ENCODE measurements at places on chromosomes 5 and 9.

DNA sequence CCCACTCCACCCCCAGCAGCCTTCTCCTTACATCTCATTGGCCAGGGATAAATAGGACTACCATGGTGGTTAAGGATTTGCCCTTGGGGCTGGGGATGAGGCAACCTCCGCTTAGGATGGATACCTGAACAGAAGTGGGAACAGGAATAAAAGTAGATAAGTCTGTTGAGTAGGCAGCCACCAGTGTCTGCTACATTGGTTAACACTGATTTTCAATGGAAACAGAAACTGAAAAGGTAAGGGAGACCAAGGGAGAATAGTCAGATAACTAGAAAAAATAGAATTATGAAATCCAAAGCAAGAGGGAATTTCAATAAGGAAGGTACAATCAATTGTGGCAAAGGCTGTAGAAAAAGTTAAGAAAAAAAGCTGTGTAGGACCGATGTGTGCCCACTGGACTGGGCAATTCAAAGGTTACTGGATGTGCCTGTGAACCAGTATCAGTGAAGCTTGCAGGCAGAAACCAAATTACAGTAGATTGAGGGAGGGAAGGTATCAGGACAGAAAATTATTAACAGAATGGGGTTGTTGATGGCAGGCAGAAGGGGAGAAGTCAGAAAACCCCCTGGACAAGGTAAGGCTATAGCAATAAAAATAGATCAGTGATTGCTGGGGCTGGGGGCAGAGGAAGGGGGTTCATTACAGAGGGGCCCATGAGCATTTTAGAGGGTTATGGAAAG lies 48.7 kb downstream of the DNAJC21 start:
- no peak for DNase-seq

DNA sequence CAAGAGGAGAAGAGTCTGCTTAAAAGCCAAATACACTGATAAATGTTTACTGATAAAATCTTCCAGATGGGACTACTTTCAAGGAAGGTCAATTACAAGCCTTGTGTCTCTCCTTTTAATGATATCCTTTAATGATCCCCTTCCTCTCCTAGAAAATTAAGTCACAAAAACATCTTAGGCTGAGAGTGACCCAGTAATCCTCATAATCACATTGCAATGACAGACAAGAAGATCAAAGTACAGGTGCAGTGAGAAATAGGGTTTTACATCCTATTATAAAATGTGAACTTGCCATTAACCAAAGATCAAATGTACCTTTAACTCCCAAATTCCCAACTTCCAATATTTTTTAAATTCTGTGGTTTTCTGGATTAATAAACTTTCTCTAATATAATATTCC lies 514.8 kb downstream of the RAB3C start:
- DNase-seq = no peak

DNA sequence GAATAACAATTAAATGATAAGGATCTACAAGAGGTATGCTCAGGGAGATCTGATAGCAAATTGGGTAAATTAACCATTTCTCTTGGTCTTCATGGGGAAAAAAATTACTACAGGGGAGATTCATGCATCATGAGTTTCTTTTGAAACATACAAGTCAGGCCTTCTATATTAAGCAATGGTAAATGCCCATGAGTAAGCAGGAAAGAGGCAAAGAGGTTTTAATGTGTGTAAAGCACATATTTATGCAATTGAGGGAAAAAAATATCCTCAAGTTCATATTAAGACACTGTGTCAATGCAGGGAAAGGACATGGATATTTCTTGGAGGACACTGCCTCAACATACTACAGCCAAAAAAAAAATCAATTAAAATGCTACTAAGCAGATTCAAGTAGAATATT lies 73.4 kb upstream of the NR4A3 start:
- no peak for DNase-seq

DNA sequence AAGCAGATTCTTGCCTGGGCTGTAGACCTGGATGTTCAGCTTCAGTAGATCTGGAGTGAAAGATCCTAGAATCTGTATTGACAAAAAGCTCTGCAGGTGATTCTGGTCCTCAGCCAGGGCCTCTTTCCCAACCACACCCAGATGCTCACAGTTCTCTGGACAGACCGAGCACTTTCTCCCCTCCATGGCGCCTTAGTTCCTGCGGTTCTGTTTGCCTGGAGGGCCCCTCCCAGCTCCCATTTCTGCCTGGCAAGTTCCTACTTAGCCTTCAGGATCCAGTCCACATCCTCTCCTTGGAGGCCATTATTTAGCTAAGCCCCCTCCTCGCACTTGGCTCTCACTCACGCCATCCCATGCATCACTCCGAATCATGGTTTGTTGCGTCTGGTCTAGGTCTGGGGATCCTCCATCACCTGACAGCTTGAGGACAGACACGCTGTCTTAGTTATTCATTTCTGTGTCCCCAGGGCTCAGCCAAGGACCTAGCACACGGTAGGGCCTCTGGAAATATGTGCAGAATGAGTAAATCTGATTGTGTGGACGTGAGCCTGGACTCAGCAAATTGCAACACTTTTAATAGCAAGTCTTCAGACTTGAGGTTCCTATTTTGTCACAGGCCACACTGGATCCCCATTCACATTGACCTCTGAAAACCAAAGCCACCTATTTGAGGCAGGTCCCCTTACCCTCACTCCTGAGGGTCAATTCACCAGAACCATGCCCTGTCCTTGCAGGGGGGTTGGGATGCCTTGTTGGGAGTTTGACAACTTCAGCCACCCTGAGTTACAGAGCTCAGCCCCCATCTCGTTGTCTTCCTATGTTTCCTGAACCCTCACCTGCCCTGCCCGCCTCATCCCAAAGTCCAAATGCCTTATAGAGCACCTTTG lies 50.7 kb downstream of the COL15A1 start:
- no peak for DNase-seq

DNA sequence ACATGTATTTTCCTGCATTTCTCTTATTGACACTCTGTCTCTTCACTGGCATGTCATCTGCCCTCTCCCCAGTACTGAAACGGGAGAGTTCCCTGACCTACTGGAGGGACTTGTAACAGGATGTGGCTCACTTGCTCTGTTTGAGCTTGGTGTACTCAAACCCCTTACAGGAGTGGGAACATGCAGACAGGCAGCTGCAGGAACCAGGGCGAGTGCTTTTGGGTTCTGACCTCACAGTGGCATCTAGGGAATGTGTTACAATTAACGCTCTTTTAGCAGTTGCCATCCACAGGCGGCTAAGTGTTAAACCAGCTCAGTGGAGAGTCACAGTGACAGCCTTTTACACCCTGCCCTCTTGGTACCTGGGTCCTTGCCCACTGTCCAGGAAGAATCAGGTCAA lies 300.3 kb upstream of the GRAMD2B start:
- no peak for DNase-seq

- peak; percentile 42 for DNase-seq
These were observed 1.4 kb downstream of the GLIS3 start for GRCh38 chr9:4298255-4299004.

- DNase-seq = peak; percentile 55
These were observed 63.3 kb downstream of the FREM1 start for GRCh38 chr9:14846871-14847311.

DNA sequence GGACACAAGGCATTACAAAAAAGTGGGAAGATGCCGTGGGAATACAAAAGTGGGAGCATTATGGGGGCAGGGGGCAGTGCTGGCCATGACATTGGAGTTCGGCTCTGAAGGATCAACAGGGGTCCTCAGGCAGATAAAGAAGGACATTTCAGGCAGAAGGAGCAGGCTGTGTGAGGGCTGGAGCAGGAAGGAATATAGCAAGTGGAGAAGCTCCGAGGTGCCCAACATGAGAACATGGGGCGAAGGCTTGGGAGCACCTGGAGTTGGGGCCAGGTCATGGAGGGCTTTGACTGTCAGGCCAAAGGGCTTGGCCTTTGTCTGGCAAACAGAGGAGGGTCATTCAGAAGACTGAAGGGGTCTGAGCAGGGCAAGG lies 2.5 kb downstream of the B4GALT7 start:
- DNase-seq = no peak

GRCh38 chr5:80609692-80610091 lies 39.6 kb upstream of the ANKRD34B start:
- no peak for DNase-seq

DNA sequence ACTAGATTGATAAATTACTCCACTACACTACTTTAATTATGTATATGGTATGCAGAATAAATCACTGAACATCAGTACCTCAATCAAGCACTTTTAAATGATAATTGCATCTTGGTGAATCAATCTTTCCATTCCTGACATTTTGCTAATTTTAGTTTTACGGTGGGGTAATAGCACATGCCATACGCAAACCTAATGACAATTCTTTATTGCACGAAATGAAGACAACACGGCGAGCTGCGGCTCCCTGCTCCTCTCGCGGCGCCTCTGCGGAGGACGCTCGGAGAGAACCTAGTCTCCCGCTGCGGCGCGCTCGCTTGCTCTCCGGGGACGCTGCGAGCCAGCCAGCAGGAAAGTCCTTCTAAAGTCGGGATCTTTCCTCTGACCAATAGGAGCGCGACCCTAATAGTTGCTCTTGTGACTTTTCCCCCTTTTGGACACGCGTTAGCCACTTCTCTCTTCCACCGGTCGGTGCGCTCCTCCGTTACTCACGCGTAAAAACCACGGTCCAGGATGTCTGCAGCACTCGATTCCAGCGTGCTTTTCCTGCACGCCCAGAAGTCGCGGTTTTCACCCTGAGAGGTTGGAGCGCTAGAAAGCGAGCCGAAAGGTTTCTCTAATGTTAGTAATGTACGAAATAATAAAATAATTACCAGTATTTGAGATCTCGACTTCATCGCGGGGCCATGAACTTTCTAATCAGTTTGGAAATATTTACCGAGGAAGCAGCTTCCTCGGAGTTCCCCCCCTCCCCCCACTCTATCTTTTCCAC lies 1.0 kb upstream of the MEF2C start:
- DNase-seq = no peak

DNA sequence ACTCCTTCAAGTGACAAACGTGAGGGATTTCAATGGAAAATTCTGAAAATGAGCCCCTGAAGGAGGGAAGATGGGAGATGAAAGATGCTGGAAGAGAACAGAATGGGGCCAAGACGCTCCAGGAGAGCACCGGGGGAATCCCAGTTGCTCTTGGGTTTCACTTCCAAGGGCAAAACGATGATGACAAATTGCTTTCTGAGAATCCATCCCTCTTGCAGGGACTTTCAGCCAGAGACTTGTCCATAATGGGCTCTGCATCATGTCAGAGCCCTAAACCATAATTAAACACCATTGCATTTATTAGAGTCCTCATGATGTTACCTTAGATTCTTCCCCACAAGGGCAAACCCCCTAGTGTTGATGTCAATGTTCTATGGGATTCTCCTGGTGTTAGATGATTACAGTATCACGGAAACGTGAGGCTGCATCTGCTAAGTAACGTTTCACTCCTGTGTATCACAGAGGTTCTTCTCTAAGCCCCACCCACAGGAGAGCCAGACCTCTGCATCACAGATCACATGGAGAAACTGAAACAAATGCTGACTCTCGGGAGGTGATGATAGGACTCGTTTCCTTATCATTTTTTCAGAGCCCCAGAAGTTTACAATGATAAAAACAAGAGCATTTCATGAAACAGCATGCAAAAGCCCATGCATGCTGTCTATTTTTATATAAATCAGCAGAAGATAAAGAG lies 114.4 kb downstream of the TENT4A start:
- DNase-seq = no peak

- DNase-seq = no peak
These were observed 14.5 kb upstream of the TAS2R1 start for GRCh38 chr5:9644630-9645029.

DNA sequence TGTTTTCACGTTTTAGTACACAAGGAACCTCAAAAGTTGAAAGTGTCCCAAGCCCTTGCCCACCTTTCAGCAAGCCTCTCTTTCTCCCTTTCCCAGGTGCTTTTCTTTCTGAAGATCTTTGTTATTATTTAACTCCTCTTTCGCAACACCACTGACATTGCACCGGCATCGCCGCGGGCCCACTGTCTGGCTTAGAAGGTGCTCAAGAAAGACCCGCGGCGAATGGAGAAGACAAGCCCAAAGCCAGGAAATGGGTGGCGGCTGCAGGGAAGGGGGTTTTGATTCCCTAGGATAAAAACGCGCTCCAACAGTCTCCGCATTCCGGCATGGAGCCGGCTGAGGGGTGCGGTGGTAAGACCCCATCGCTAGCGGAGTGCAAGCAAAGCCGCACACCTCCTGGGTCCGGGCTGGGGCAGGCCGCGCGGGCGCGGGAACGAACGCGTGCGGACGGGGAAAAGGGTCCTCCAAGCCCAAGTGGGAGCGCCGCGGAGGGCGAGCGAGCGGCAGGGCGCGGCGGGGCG lies 404 bp upstream of the AFAP1L1 start:
- no peak for DNase-seq

DNA sequence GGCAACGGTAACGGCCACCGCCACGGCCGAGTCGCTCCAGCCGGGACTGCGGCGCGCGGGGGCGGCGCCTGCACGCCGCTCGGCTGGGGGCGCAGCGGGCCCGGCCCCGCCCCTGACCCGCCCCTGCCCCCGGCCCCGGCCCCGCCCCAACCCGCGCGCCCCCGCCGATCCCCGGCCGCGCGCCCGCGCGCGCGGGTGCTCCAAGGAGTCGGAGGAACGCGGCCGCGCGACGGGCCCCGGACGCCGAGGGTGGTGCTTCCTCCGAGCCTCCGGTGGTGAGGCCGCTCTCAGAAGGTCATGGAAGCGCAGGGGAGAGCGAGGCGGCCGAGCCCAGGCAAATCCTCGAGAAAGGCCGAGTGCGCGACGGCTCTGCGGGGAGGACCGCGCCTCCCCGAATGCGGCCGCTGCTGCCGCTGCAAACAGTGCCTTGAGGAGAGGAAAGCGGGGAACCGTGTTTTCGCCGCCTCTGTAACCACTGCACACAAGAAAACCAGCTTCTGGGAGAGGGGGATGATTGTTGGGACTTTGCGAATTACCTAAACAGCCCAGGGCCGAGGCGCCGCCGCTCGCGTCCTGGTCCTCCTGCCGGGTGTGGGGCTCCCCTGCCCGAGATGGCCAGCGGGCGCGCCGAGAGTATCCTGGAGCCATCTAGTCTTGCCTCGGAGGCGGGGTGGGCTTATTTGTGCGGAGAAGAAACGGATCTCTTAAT lies at the start of gene LIFR:
TSS of gene LIFR (minus strand) at position 48 of the 709 bp plus-strand sequence. CDS start 25,999 bp downstream, outside the sequence.
- peak; percentile 51 for DNase-seq

GRCh38 chr5:114308017-114308416 lies 53.9 kb upstream of the KCNN2 start:
- DNase-seq = no peak

- DNase-seq = no peak
These were observed at the start of gene SHISAL2B for GRCh38 chr5:64690417-64691151. Gene SHISAL2B, plus strand, starts transcription at chr5:64690503. Its CDS starts 121 bp downstream, at chr5:64690624.

All from stimulated activated CD4-positive, alpha-beta T cell treated with anti-CD3 and anti-CD28 coated beads, Interleukin-12 subunit alpha, Interleukin-12 subunit beta, amount 100 ng/mL, for 4 hours (primary cell).